ENCODE measurements at places on chromosomes 4 and X.

GRCh38 chr4:8919651-8920288 lies 48.1 kb upstream of the HMX1 start:
- DNase-seq = no peak

DNA sequence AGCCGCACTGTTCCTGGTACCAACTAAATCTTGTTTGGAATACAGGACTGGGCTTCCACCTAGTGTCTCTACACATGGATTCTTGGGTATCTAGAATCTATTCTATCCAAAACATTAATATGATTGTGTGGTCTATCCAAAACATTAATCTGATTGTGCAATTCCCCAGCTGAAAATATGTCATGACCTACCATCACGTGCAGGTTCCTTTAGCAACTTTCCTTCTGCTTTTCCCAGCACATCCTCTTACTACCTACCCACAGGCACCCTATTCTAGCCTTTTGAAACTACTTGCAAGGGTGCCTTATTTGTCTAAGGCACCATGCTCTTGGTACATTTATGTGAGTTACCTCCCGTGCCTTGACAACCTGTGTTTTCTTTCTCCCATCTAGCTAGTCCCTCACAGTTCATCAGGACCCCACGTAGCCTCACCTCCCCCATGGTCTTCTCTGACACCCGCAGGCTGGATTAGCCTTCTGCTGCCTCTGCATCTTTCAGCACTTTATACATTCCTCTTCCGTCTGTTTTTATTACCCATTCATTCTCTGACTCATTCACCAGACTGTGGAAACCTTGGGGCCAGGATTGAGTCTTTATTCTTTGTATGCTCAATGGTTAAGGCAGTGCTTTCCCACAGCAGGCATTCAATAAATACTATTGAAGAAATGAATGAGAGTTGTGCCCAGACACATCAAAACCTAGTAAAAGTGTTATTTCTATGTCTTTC lies 88.8 kb upstream of the FAM9B start:
- DNase-seq = no peak

DNA sequence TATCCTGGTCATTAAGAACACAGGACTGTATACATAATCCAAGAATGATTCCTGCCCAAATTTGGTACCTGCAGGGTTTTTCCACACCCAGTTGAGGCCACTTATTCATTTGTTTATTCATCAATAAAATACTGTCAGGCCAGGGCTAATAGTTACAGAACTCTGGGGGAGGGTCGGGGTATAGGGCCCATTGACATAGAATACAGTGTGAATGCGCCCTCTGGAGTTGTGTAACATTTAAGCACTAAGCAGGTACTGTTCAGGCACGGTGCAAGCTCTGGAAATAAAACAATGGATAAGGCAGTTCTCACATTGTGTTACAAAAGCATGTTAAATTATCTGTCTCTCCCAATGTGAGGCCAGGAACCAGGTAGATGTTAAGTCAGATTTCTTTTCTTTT lies 30.8 kb upstream of the LRBA start:
- DNase-seq = no peak

GRCh38 chr4:140703463-140703862 lies 52.7 kb downstream of the TBC1D9 start:
- DNase-seq = no peak

GRCh38 chrX:1485033-1485432 lies 32.3 kb upstream of the ASMTL start:
- DNase-seq = no peak

DNA sequence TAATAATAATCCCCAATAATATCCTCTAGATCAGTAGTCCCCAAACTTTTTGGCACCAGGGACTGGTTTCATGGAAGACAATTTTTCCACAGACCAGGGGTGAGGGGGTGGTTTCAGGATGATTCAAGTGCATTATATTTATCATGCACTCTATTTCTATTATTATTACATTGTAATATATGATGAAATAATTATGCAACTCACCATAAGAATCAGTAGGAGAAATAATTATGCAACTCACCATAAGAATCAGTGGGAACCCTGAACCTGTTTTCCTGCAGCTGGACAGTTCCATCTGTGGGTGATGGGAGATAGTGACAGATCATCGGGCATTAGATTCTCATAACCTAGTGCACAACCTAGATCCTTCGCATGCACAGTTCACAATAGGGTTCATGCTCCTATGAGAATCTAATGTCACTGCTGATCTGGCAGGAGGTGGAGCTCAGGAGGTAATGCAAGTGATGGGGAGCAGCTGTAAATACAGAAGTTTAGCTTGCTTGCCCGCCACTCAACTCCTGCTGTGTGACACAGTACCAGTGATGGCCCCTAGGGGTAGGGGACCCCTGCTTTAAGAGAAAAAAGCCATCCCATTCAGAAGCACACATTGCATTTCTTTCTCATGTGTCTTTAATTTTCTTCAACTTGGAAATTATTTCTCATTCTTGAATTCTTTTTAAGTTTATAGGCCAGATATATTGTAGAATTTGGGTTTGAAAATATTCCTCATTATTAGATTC lies 16.0 kb upstream of the SH3RF1 start:
- DNase-seq = peak; percentile 51

DNA sequence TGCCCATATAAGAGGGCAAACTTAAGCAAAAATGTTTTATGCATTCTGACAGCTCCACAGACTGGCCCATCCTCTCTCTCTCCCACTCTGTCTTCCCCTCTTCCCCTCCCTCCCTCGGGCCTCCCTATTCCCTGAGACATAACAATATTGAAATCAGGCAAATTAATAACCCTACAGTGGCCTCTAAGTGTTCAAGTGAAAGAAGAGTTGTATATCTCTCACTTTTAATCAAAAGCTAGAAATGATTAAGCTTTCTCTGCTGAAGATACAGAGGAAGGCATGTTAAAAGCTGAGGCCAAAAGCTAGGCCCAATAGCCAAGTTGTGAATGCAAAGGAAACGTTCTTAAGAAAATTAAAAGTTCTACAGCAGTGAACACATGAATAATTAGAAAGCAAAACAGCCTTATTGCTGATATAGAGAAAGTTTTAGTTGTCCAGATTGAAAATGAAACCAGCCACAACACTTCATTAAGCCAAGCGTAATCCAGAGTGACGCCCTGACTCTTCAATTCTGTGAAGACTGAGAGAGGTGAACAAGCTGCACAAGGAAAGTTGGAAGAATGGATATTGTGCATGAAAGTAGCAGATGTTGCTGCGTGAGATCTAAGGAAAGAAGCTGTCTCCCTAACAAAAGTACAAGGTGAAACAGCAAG lies 54.9 kb downstream of the USO1 start:
- no peak for DNase-seq

DNA sequence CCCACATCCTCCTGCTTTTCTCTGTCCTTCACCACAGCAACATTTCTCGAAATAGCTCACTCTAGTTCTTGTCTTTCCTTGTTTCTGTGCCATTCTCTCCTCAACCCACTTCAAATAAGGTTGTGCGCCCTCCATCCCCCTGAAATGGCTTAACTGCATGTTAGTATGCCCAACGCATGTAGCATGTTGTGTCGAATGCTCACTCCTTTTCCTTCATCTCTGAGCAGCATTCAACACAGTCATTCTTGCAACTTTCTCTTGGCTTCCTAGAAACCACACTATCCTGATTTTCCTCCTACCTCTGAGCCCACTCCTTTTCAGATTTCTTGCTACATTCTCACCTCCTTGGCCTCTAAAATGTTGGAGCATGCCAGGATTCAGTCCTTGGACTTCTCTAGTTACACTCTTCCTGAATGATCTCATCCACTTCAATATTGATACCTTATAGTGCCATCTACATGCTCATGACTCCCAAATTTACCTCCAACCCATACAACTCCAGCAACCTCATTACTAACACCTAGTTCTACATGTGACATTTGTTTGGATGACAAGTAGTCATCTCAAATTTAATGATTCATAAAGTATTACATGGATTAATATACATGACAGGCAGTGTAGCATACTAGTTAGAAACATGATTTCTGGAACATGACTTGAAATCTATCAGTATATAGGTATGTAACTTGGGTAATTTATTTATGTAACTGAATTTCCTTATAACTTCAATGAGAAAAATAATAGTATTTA lies 22.3 kb downstream of the RBMX start:
- no peak for DNase-seq

- peak; percentile 76 for DNase-seq
Observed at GRCh38 chr4:148795156-148795864, 353.1 kb upstream of the NR3C2 start.

DNA sequence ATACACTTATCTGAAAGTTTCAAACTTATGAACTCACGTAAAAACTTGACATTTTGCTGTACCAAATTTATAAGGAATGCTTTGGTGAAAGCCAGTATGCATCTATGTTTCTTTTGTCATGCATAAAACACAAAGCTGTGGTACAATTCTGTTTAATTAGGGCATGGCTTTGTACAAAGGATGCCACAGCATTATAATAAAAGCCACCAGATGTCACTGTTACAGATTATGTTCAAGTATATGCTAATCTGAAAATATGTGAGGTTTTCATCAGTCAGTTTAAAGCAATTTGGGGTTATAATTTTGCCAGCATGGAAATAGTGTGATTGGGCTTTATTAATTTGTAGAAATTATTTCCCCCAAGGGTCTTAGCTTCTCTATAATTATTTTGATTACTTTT lies 69.0 kb downstream of the ATOH1 start:
- DNase-seq = peak; percentile 33

- DNase-seq = no peak
Observed at GRCh38 chr4:2790583-2791517, 2.0 kb upstream of the SH3BP2 start.

GRCh38 chrX:19846995-19847790 lies 40.2 kb downstream of the SH3KBP1 start:
- DNase-seq = peak; percentile 57

- DNase-seq = peak; percentile 44
Observed at GRCh38 chr4:98919996-98920395, 8.9 kb downstream of the EIF4E start.

DNA sequence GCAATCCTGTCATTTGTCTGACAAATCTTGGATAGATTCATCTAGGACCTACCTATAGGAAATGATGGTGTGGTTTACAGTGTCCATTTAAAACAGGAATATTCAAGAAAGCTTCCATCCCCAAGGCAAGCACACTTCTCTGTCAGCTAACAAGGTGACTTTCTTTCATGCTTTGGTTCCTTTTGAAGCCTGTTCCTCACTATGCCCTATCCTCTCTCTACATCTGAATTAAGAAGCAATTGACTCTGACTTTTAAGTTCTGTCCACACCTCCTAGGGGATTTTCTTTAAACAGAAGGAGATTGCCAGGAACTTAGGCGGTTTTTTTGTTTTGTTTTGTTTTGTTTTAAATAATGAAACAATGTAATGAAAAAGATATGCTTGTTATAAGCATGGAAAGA lies 1181.4 kb upstream of the TENM3 start:
- no peak for DNase-seq

DNA sequence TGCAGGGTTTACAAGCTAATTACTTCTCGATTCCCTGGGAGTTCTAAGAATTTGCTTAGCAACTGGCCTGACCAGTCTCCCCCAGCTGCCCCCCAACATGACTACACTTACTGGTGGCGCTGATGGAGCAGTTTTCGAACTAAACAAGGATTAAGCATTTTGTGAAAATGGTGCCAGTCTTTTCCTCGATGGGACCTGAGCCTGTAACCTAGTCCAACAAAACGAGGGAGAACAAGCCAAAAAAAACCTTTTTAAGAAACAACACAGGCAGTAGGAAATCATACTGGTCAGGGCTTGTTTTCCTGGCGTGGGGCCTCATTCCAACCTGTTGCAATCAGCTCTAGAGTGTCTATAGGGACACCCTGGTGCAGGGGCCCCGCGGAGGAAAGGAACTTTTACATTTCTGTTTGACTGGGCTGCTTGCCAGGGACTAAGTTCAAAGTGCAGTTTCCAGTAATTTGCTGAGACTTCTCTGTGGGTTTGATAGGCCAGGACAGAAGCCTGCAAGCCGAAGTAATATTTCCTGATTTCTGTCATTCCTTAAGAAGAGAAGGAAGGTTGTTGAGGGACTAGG lies 158.7 kb downstream of the SPRY1 start:
- DNase-seq = peak; percentile 90

GRCh38 chr4:166019441-166020220 lies 146.6 kb downstream of the TLL1 start:
- no peak for DNase-seq

DNA sequence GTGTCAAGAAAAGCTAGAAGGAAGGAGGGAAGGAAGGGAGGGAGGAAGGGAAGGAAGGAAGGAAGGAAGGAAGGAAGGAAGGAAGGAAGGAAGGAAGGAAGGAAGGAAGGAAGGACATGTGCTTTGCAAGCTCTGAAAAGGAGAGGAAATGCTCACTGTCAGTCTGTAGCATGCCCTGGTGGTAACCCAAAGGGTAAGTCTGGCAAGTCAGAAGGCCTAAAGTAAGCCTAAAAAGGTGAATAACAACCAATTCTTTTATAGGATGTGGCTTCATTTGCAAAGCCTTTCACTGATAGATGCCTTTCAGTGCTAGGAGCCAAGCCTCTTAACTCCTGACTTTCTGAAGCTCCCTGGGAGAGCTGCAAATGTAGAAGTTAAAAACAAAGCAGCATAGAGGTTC lies 542.6 kb downstream of the CFAP47 start:
- DNase-seq = no peak

DNA sequence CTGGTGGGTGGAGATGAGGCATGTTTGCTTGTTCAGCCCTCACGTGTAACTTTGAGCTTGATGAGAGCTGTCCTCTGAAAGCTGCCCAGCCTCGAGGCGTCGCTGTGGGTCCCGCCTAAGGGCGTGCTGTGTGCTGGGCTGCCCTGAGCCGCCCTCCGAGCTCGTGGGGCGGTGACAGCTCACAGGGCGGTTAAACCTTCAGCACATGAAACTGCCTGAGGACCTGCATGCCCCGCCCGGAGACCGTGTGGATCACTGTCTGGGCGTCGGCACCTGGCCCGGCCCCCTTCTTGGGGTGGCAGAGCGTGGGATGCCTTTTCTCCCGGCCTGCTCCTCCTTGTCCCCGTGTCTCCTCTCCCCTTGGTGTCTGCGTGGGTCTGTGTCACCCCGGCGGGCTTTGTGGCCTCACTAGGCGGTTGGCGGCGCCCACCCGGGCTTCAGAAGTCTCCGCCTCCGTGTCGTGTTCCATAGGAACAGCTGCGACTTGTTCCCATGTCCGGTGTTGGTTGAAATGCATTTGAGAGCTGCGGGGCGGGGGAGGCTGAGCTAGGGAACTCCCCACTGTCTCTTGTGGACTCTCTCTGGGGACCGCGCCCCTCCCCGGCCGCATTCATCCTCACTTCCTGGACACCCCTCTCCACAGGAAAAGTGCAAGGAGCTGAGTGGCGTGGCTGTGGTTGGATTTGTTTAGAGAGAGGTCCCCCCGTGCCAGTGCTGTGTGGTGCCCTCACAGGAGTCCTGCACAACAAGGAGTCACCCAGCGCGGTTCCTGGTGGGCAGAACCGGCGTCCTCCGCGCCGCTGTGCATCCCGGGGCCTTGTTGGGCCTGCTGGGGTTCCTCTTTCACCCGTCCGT lies 6.8 kb downstream of the AKAP17A start:
- DNase-seq = no peak

- no peak for DNase-seq
Observed at GRCh38 chr4:72449705-72450104, 119.3 kb downstream of the ADAMTS3 start.

GRCh38 chr4:154030746-154031145 lies 241.9 kb upstream of the SFRP2 start:
- no peak for DNase-seq

GRCh38 chrX:140389331-140389730 lies 115.5 kb downstream of the SOX3 start:
- no peak for DNase-seq

- no peak for DNase-seq
Observed at GRCh38 chr4:47990145-47990544, 26.3 kb downstream of the CNGA1 start.

Data from bronchial epithelial cell (primary cell).